Stimulated activated CD8-positive, alpha-beta memory T cell treated with anti-CD3 and anti-CD28 coated beads, Interleukin-2, amount 100 ng/mL, for 1 hour (primary cell): ENCODE measurements at places on chromosomes 6 and 20.

DNA sequence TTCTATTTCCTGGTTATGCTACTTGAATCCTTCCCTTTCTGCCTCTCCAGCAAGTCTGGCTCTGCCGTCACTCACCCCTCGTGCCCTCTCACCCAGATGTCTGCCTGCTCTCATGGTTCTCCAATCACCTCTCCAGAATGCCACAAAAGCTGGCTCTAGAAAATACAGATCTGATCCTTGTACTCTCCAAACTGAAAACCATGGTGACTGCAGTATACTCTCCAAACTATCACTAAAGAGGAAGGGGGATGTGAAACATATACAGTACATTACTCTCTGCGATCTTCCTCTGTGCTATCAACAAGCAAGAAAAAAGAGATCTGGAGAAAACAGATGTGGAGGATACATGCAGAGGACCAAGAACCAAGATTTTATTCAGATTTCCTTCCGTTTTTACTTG, 91.1 kb downstream of the ATXN1 start:
- no peak for DNase-seq

- DNase-seq: no peak
Measured at GRCh38 chr6:83613378-83613777, 95.5 kb downstream of the SNAP91 start.

DNA sequence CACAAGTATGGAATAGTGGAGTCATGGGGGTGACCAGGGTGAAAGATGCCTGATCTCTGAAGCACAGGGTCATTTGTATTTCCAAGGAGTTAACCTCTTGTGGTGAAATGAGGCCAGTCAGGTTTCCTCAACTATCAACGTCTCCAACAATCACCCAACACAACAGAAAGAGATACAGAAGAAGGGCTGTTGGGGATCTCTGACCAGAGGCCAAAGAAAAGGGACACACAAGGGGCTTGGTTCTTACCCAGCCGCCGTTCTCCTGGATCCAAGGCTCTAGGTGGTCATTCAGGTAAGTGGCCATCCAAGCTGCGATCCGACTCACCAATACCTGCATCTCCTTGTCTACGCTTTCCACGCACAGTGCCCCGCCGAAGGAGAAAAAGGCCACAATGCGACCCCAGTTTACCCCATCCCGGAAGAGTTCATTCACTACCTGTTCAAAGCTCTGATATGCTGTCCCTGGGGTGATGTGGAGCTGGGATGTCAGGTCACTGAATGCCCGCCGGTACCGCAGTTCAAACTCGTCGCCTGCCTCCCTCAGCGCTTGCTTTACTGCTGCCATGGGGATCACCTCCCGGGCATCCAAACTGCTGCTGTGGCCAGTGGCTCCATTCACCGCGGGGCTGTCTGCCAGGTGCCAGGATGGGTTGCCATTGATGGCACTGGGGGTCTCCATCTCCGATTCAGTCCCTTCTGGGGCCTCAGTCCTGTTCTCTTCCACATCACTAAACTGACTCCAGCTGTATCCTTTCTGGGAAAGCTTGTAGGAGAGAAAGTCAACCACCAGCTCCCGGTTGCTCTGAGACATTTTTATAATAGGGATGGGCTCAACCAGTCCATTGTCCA, 1.0 kb downstream of the BCL2L1 start:
- DNase-seq: no peak

- no peak for DNase-seq
Measured at GRCh38 chr6:44530910-44531234, 143.4 kb downstream of the CDC5L start.

DNA sequence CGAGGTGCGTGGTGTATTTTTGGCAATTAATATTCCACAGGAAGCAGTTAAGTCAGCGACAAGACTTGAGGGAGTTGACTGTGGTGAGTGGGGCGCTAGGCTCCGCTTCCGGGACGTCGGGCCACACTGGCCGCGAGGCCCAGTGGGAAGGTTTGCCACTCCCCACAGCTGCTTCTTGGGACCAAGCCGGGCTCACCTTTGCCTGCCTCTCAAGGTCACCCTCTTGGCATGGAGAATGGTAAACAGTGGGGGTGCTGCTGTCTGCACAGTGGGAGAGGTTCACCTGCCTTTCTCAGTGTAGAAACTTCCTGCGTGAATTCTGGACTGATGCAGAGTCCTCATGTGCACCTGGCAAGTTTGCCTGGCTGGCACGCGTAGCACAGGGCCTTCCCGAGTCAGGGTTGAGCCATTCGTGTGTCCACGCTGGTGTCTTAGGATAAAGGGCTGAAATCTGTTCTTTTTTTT, 6.4 kb downstream of the OSBPL2 start:
- DNase-seq: no peak
